ENCODE measurements at places on chromosomes 3 and 15.

- DNase-seq = no peak
These were observed 96.7 kb downstream of the IL5RA start for GRCh38 chr3:3013317-3014052.

DNA sequence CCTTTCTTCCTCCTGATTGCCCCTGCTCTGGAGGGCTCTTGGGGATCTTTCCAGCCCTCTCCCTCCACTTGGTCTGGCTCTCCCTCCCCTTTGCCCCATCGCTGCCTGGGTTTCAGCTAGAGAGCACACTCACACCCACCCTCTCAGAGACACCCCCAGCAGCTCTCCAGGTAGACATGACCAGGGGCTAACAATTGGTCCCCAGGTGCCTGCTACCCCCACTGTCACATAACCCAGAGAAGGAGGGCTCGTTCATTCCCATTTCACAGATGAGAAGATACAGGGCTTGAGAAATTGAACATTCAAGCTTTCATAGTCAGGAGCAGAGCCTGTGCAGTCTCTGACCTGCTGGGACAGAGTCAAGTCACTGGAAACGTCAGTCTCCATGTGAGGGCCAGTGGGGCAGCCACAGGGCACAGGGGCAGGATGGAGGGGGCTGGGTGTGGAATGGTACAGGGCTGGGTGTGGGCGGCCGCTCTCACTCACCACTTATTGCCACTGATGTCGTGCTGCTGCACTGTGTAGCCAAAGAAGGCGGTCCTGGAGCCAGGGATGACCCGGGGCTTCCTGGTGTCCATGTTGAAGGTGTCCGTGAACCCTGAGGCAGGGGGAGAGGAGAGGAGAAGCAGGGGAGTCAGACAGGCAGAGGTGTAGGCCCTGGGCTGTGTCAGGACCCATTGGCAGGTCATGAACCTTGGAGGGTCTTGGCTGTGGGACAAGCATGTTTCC lies 29.4 kb downstream of the ITGA11 start:
- no peak for DNase-seq

GRCh38 chr3:64131725-64132469 lies 93.4 kb downstream of the PRICKLE2 start:
- no peak for DNase-seq

- no peak for DNase-seq
These were observed 227.7 kb downstream of the FOXP1 start for GRCh38 chr3:71355862-71356261.

DNA sequence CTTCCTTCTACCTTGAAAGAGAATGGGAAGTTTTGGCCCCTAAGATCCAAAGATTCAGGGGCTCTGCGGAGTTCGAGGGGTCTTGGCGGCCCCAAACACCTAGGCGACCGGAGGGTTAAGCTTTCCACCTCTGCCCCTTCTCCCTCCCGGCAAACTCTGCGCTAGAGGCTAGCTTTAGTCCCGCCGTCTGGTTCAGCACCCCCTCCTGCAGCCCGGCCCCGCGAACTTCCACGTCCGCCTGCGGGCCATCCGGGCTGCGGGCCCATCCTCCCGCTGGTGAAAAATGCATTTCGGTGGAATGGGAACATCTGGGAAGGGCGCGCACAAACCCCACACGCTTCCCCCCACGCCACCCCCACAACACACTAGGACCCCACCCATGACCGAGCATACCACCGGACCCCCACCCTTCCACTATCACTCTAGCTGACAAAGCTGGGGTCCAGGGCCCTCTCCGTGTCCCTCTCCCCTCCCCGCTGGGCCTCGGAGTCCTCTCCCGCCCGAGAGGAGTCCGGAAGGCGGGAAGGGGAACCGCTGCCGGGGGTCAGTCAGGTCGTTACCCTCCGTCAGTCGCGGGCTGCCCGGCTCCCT lies 1.0 kb downstream of the SHOX2 start:
- DNase-seq = no peak

All from HCT116 (cell line).